ENCODE measurements at places on chromosomes 2 and 18.

DNA sequence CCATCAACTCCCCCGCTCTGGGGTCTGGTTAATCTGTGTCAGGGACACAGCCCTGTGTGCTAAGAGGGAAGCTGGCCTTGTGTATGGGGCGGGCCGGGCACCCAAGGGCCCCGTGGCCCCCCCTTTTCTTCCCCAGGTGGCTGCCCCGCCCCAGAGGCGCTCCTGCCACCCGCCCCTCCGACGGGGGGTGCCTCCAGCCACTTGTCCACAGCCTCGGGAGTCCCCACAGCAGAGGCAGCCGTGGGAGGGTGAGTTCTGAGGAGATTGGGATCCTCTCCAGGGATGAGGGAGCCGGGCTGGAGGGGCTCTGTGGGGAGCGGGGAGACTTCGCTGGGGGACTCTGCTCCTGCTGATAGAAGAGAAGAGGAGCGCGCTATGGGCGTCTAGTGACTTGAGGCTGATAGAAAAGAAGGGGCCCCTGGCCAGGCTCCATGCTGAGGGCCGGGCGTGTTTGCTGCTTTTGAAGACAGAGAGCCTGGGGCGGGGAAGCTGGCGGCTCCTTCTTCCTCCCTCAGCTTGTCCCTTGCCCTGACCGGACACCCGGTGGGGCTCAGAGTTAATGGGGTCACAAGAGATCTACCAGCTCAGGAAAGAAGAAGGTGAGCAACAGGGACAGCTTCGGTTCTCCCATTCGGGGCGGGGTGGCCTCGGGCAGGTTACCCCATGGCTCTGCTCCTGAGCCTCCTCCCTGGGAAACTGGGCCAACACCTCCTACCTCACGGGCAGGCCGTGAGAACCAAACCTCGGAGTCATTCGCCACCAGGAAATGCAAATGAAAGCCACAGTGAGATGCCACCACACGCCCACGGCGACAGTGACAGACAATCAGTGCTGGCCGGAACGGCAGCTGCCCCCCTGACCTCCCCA, 89.4 kb upstream of the TAF1B start:
- no peak for DNase-seq

- DNase-seq, result no peak
Measured at GRCh38 chr18:49411928-49412327, 48.5 kb downstream of the DYM start.

- no peak for DNase-seq
Measured at GRCh38 chr2:229287823-229288222, 16.7 kb upstream of the PID1 start.

DNA sequence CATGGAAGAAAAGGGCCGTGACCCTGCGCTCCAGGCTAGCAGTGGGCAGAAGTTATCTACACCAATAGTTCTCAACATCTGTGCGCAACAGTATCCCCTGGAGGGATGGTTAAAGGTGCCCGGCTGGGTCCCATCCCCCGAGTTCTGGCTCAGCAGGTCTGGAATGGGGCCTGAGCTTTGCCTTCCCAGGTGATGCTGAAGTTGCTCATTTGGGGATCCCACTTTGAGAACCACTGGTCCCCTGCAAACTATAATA, 31.1 kb downstream of the DNMT3A start:
- DNase-seq, result no peak

DNA sequence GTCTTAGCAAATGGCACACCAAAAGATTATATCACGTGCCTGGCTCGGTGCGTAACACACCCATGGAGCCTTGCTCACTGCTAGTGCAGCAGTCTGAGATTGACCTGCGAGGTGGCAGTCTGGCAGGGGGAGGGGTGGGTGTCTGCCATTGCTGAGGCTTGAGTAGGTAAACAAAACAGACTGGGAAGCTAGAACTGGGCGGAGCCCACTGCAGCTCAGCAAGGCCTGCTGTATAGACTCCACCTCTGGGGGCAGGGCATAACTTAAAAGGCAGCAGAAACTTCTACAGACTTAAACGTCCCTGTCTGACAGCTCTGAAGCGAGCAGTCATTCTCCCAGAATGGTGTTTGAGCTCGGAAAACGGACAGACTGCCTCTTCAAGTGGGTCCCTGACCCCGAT, 55.9 kb upstream of the FSHR start:
- no peak for DNase-seq

GRCh38 chr2:62856228-62857040, 150.9 kb downstream of the EHBP1 start:
- no peak for DNase-seq

- DNase-seq, result no peak
Measured at GRCh38 chr18:36567800-36568199, 261.0 kb downstream of the TPGS2 start.

DNA sequence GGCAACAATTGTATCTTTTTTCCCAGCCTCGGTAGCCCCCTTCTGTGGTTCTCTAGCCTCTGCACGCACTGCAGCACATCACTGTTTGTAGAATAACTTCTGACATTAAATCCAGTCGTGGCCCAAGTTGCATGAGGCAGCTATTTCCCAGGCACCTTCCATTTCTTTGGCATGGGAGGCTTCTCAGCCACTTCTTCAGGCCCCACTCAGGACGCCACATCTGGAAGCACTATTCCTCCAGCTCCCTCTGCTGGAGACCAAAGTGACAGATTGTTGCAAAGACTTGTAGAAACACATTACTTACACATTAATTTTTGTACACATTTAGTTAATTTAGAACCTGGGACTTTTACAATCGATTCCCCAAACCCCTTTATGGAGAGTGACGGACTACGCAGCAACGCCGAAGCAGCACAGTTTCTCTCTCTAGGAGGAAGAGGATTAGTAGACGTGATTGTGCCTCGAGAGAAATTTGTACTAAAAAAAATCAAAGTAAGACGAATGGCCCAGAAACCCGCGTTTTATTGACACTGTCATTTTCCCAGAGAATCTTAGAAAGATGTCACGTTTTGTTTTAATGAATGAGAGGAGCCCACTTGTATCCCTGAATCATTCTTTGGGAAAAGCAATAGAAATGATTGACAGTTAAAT, 57.8 kb upstream of the RGPD5 start:
- DNase-seq, result no peak

DNA sequence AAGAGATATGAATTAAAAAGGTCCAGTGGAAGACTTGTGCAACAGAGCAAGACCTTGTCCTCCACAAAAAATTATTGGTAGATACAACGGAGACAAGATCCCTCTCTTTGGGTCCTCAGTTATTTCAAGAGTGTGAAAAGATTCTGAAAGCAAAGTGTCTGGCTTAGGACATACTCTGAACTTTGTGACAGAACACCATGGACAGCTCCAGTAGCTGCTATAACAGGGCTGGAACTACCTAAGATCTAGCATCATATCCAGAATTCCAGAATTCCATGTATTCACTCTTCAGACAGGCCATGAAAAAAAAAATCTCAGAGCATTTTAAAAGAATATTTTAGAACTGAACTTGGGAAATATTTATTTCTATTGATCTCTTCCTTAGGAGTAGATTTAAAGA, 74.8 kb upstream of the ZBTB14 start:
- DNase-seq, result no peak

DNA sequence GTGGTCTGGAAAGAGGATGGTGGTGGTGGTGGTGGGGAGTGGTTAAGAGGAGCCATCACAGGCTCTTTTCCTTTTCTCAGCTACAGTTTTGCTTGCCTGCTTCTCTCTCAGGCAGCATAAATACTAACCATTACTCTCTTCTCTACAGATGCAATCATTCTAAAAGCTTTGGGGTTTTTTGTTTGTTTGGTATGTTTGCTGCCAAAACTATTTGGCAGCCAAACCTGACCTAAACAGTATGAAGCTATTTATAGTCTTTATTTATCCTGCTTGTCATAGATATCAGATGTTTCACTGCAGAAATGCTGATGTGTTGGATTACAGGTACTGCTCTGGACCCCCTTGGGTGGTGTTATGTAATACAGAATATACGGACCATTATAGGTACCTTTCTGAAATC, 15.3 kb downstream of the SIX3 start:
- no peak for DNase-seq

- no peak for DNase-seq
Measured at GRCh38 chr2:23524261-23524706, 139.3 kb downstream of the KLHL29 start.

- no peak for DNase-seq
Measured at GRCh38 chr18:61600422-61600821, 267.2 kb downstream of the CDH20 start.

- DNase-seq, result no peak
Measured at GRCh38 chr2:218893349-218894150, 12.9 kb downstream of the WNT10A start.

GRCh38 chr2:36485521-36485920, 112.4 kb downstream of the FEZ2 start:
- no peak for DNase-seq

GRCh38 chr2:74119339-74119738, 28.4 kb downstream of the BOLA3 start:
- no peak for DNase-seq

DNA sequence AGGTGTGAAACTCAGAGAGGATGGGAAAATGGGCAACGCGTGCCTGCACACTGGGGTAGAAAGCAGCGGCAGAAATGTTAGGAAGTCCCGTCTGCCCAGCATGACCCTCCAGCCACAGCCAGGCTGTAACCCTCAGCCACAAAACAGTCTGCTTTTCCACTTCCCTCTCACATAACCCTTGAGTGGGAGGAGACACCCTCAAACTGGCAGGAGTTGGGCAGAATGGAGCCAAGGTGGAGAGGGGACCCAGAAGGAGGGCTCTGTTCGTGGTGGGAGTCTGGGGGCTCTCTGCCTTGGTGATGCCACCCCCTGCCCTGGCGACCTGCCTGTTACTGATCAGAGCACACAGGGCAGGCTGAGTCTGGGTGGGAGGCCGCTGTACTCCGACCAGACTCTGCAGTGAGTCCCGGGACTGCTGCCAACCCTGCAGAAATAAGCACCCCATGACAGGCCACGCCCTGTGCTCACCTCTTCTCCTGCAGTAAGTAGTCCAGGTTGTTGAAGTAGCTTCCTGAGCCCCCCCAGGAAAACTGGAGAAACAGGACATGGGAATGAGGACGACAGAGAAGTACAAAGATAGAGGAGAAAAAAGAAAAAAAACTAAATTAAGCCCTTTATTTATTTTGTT, 16.0 kb downstream of the FAM178B start:
- no peak for DNase-seq

- DNase-seq, result no peak
Measured at GRCh38 chr2:80469428-80469827, 164.9 kb upstream of the LRRTM1 start.

- DNase-seq, result no peak
Measured at GRCh38 chr2:160087854-160088745, 25.7 kb upstream of the PLA2R1 start.

DNA sequence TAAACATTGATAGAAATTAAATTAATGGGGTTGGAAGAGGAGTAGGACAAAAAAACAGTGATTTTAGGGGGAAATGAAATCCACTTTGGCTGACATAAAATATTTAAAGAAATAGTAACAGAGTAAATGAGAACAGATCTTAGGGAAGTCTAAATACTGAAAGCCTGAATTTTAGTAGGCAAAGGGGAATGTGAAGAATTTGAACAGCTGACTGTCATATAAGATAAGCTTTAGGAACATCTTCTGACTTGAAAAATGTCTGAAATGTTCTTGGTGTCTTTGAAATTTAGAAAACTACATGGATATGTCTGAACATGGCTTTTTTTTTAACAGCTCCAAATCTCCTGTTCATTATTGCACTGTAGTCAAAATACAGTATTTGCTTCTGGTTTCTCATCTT, 150.3 kb downstream of the CALCRL start:
- DNase-seq, result no peak

DNA sequence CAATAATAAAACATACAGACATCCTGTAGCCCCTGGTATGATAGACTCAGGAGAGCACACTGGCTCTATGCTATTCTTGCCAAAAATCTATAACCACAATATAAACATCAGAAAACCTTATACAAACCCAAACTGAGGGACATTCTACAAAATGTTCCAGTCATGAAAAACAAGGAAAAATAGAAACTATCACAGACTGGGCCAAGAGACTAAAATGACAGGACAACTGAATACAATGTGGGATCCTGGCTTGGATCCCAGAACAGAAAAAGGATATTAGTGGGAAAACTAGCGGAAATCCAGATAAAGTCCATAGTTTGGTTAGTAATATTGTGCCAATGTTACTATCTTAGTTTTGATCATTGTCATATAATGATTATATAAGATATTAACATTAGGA, 29.6 kb upstream of the EPAS1 start:
- DNase-seq, result no peak

GRCh38 chr2:37659723-37660122, 11.7 kb downstream of the CDC42EP3 start:
- DNase-seq, result no peak

- no peak for DNase-seq
Measured at GRCh38 chr2:123999681-124000080, 25.4 kb upstream of the CNTNAP5 start.

GRCh38 chr18:56168049-56168781, 470.2 kb downstream of the TXNL1 start:
- no peak for DNase-seq

DNA sequence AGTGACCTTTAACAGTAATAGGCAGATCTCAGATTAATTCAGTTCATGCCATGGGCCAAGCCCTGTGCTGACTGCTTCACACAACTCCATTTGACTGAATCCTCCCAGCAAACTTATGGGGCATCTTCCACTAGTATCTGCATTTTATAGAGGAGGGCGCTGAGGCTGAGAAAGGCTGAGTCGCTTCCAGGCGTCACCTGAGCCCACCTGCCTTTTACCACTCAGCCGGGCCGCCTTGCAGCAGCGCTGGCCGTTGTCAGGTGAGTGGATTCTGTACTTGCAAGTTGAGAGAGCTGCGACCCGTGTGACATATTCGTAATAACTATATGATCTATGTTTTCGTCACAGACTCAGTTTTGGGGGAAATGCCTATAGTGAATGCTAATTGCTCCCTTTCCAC, 59.3 kb upstream of the B3GNT7 start:
- no peak for DNase-seq

DNA sequence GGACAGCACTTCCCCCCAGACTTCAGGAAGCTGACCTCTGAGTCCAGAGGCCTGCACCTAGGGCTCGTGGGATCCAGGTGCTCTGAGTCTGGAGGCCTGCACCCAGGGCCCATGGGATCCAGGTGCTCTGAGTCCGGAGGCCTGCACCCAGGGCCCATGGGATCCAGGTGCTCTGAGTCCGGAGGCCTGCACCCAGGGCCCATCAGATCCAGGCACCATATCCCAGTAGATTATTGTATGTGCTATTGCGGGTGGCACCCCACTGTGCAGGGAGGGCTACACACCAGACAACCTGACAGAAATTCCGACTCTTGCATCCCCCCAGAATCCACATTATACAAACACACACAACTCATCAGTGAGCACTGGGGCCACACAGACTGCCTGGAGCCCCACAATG, 515.2 kb downstream of the EIPR1 start:
- DNase-seq, result no peak

GRCh38 chr2:120576509-120577474, 158.9 kb upstream of the GLI2 start:
- DNase-seq, result no peak

- DNase-seq, result no peak
Measured at GRCh38 chr2:190069936-190070696, 7.6 kb upstream of the MSTN start.

GRCh38 chr2:119338826-119339561, 27.6 kb downstream of the C2orf76 start:
- DNase-seq, result no peak

- DNase-seq, result no peak
Measured at GRCh38 chr18:59715966-59716369, 18.7 kb upstream of the CCBE1 start.

- DNase-seq, result no peak
Measured at GRCh38 chr18:69951182-69951581, 3.5 kb upstream of the CD226 start.

All from activated CD4-positive, CD25-positive, alpha-beta regulatory T cell (primary cell).